ENCODE measurements at places on chromosomes 13 and 19.

GRCh38 chr13:57784633-57785032 lies 153.1 kb downstream of the PCDH17 start:
- DNase-seq = no peak

DNA sequence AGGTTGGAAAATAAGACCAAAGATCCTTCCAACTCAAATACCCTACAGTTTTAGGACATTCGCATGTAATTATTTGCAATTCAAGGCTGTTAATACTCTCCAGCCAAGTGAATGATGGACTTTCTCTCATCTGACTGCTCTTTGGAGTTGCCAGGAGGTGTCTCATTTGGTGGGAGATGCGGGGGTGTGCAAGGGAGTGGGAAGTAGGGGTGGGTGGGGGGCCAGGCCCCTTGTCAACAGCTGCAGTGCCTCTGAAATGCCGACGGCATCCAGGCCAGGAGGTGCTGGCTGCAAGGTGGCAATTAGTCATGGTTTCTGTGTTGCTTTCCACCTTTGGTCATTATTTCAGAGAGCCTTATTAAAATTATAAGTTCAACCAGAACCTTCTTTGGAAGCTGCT lies 121.5 kb downstream of the KL start:
- no peak for DNase-seq

GRCh38 chr19:7988307-7988706 lies 17.1 kb downstream of the ELAVL1 start:
- no peak for DNase-seq

- DNase-seq = no peak
Observed at GRCh38 chr19:7901337-7901736, 2.3 kb upstream of the MAP2K7 start.

- no peak for DNase-seq
Observed at GRCh38 chr13:67146523-67147130, 83.5 kb downstream of the PCDH9 start.

All from activated naive CD4-positive, alpha-beta T cell treated with anti-CD3 and anti-CD28 coated beads, Interleukin-2, amount 50 U/mL, for 72 hours (primary cell).